ENCODE measurements at places on chromosomes 4 and X.

DNA sequence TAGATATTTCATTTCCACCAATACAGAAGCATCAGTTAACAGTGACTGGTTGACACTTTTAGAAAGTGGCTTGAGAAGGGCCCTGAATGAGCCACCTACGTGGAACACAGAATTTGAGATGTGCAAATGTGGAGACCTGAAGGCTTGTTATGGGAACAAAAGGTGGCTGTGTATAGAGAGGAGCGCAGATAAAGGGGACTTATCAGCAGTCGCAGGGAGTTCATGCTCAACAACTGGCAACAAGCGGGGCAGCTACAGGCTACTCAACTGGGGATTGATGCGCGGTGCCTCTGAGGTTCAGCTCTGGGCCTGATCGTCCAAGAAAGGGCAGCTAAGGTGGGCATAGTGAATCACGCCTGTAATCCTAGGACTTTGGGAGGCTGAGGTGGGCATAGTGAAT, 3.4 kb upstream of the FAM3A start:
- DNase-seq = no peak

GRCh38 chr4:22412013-22412412, 103.9 kb downstream of the ADGRA3 start:
- DNase-seq = no peak

DNA sequence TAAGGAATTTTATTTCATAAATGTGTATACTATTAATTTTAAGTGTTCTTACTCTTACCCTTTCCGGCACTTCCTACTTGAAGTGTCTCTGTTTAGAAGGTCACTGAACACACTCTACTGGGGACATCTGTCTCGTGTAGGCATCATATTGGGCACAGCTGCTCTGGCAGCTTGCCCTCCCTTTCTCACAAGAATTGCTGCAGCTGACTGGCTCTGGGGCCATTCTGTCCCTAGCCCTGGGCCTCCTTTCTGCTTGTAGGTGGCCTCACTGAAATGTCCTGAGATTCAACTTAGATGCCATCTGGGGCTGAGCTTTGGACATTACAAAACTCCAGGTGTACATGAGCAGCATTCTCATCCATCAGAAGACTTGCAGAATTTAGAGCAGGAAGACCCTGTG, 49.6 kb downstream of the SMAD1 start:
- no peak for DNase-seq

GRCh38 chrX:22968494-22968893, 31.3 kb upstream of the DDX53 start:
- DNase-seq = no peak

GRCh38 chr4:90580326-90580725, 453.1 kb downstream of the CCSER1 start:
- DNase-seq = no peak

- no peak for DNase-seq
Observed at GRCh38 chr4:27594922-27595321, 734.3 kb downstream of the STIM2 start.

GRCh38 chr4:95549246-95550114, 707 bp upstream of the UNC5C start:
- DNase-seq = peak; percentile 67

- DNase-seq = no peak
Observed at GRCh38 chr4:55444827-55445226, 49.1 kb downstream of the TMEM165 start.

DNA sequence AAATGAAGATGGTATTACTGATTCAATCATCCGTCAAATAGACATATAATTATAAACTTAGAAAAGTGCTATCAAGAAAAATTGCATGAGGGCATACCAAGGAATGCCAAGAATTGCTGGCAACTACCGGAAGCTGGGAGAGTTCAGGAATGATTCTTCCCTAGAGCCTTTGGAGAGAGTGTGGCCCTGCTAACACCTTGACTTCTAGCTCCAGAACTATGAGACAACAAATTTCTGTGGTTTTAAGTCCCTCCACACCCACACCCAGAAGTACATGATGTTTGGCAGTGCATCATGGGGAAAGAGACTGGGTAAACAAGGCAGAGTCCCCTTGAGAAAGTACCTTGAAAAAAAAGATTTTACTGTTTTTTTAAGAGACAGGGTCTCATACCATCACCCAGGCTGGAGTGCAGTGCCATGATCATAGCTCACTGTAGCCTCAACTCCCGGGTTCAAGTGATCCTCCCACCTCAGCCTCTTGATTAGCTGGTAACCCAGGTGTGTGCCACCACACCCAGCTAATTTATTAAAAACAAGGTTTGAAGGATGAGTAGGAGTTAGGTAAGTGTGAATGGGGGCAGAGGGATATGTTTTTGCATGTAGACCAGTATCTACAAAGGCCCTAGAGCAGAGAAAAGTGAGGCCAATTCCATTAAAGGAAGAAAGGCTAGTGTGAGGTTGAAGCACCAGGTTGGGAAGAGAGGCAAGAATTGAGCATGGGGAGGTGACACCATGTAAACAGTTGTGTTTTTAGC, 53.1 kb downstream of the GSX2 start:
- no peak for DNase-seq

DNA sequence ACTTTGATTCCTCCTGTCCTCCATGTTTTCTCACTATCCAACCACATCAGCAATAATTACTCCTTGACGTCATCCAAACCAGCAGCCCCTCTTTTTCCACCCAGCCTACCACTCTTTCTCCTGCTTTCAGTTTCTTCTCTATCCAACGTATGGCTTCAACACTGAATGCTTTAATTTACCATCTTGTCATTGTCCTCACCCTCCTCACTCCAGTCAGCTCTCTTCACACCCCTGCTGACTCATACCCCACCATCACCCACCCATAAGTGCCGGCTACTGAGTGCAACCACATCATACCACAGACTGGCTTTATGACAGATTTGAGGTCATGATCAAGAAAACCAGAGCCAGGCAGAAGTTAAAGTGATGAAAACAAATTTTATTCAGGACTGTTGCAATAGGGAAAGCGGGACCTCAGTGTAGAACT, 9.8 kb upstream of the ANXA5 start:
- peak; percentile 95 for DNase-seq

GRCh38 chr4:123804196-123804721, 407.7 kb downstream of the SPRY1 start:
- no peak for DNase-seq

GRCh38 chrX:70262952-70263567, 3.1 kb upstream of the P2RY4 start:
- DNase-seq = peak; percentile 60

- DNase-seq = no peak
Observed at GRCh38 chr4:98720871-98721480, 62.6 kb upstream of the TSPAN5 start.

DNA sequence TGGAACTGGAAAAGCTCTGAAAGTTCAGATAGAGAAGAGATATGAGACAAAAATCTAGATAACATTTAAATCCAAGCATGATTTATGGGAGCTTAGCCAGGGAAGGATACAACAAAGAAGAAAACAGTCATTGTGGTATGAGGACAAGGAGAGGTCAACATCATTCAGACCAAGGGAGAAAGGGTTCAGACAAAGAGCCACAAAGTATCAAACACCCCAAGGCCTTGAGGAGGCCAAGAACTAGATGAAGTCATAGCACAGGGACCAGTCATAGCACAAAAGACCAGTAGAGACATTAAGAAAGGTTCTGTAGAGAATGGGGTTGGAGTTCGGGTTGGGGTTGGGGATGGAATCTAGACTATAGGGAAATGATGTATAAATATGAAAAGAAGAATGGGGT, 77.4 kb upstream of the NAP1L5 start:
- DNase-seq = no peak

DNA sequence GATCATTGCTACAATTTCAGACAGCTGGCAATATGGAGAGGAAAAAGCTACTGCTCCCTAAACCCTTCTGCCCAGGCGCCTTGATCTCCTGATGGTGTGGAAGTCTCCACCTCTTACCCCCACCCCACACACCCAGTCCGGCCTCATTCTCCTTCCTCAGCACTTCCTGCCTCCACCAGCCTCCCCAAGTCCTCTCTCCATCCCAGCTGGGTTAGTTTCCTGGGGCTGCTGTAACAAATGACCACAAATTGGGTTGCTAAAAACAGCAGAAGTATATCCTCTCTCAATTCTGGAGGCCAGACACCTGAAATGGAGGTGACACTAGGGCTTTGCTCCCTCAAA, 1.1 kb upstream of the CCNQ start:
- peak; percentile 21 for DNase-seq

- no peak for DNase-seq
Observed at GRCh38 chr4:36172656-36173055, 71.7 kb downstream of the ARAP2 start.

GRCh38 chr4:1048773-1049590, 37.6 kb downstream of the FGFRL1 start:
- DNase-seq = no peak

GRCh38 chr4:177012918-177013545, 220.3 kb upstream of the VEGFC start:
- no peak for DNase-seq

DNA sequence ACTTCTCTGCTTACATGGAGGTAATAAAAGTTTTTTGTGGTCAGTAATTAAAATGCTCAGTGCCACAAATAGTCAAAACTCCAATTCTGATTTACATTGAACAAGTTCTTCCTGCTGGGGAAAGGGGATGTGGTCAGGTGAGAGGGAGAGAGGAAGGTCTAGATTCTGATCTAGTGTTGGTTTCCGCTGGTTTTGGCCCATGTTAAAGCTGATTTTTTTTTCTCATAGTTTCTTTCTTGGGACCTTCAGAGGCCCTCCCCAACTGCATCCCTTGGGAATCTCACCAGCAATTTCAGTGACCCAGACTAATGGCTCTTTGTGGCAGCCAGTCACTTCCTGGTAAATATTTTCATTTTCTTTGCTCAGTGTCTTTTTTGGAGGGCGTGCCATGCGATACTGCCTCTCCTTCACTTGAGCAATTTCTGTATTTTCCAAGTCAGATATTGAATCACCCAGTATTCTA, 332.7 kb downstream of the RAPGEF2 start:
- peak; percentile 17 for DNase-seq

GRCh38 chr4:1171311-1172227, 814 bp downstream of the SPON2 start:
- DNase-seq = peak; percentile 53

- no peak for DNase-seq
Observed at GRCh38 chr4:147042046-147042445, 96.4 kb upstream of the TTC29 start.

DNA sequence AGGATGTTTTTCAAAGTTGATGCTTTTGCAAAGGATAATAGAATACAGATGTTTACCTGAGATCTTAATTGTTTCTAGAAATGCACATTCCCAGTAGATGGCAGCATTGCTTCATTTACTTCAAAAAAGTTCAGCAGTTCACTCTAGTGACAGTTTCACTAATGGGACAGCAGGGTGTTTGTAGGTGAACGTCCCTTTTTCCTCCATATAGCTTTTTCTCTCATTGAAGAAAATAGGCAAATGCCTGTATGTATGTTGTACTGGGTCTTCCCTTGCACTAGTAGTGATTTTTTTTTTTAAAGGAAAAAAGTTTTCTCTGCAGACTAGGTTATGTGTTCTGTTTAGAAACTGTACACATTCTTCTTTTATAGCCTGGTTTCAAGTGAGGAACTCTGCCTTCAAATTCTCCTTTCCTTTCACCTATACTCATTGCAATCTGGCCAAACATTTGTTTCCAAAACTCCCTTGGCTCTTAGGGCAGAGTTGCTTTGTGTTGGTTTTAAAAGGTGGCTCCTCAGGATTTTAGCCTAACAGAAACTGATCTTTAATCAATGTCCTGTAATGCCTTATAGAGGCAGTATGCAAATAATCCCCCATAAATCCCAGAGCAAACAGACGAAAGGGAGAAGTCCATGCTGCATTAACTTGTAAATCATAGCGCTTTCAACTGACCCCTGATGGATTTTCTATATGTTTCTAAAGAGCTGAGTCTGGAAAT, 86.3 kb downstream of the EGF start:
- peak; percentile 66 for DNase-seq

- no peak for DNase-seq
Observed at GRCh38 chr4:124530464-124531077, 182.0 kb downstream of the ANKRD50 start.

DNA sequence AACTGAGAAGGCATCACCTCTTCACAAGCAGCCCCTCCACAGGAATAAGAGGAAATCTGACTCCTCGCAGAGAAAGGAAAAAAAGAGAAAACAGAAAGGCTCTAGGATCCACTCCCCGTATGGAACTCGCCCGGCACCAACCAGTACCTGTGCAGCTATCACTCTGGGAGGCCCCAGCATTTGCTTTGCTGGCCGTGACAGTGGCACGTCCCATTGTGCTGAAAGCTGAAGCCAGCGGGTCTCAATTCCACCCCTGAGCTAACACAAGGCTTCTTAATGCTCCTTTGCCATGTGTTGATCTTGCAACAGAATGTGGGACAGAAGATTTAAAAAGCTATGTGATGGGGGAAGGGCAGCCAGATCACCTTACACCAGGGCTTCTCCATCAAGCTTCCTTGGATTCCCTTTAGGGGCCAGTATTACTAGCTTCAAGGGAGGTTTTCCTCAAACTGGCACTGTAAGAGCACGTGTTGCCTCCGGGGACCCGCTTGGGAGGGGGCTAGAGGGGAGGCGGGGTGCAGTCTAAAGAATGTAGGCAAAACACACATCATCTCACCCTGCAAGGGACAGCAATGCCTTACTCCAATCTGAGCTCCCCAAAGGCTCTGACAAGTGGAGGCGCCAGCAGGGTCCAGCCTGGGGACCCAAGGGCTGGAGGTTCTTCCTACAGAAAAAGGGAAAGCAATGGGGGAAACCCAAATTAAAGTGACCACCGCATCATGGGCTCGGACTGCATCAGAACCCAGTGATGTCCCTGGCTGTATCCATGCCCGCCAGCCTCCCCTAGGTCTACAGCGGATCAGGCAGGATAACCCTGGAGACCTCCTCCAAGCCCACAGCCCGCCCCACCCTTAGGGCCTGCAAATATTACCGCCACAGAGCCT, 1.2 kb downstream of the USP46 start:
- no peak for DNase-seq

DNA sequence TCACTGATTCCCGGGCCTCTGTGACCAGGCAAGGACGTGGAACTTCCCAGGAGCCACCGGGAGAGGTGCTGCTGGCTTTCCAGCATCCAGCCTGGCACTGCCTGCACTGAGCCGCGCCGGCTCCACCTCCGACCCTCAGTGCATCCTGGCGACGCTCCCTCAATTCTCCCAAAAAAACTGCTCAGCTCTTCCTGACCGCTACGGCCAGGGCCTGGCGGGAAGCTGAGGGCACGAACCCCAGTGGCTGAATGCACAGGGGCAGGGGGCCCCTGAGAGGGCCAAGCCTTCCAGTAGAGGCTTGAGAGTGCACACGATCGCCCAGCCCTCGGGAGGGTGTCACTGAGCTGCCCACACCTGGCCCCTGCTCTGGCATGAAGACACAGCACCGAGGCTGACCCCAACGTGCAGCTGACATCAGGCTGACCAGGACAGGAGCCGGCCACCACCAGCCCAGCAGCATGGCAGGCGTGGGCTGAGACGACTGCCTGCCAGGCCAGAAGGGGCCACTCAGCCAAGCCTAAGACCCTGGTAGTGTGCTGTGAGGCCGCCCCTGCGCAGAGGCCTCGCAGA, 6.9 kb downstream of the CTBP1 start:
- no peak for DNase-seq

DNA sequence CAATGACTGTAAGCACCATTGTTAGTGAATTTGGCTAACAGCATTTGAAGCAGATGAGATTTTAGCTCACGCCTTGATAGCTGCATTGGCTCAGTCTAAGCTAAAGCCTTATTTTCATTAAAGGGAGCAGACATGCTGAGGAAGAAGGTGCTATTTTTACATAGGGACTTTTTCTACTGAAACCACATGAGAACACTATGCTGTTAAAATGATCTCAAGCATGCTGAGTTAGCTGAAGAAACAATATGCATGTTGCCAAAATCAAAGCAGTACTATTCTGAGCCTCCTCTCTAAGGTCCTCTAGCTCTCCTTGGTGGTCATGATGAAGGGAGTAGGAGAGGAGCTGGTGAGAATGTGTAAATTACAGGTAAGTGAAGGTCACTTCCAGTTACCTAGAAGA, 134.4 kb upstream of the JADE1 start:
- no peak for DNase-seq
